ENCODE measurements at places on chromosomes 2 and 18.

DNA sequence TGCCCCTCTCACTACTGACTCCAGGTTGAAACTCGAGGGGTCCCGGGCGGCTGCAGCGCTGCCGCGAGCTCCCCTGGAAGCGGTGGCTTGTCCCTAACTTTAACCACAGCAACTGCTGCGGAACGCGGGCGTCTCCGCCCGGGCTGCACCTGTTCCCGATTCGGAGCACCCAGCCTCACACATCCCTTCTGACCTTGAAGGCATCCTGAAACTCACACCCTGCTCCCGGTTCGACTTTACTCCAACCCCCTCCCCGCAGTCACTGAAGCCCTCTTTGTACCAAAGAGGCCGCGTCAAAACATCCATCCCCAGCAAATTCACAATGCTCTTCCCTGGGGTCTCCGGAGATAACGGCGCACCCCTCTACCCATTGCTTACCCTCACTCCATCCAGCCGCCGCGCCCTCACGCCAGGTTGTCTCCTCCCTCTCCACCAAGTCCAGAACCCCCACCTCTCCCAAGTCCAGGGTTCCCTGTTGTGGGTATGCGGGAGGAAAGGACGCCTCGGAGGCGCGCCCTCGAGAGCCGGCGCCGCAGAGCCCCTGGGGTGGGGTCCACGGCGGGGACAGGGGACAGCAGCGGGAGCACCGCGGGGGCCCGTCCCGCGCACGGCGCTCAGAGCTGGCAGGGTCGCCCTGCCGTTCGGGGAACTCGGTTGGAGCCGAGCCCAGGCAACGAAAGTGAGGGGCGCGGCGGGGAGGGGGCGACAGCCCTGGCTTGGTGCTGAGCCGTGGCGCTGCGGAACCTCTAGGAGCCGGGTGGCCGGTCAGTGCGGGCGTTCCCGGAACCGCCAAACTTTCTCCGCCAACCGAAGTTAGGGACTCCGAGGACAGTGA lies 934 bp downstream of the MYO5B start:
- DNase-seq, result no peak

DNA sequence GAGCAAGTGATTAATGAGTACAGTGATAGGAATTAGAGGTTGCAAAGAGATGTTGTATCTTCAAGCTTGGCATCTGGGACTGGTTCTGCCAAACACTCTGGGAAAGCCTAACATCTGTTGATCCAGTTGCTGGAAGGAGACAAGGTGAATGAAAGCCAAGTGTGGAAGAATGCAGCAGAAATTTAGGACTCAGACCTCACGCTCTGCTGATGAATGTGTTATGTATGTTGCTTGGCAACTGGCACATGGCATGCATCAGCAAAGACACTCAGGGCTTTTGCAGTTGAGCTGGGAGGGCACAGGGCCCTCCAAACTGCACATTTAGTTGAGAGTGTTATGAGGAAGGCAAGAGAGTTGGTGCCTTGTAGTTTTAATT lies 105.5 kb downstream of the COLEC12 start:
- peak; percentile 84 for DNase-seq

- DNase-seq, result no peak
Observed at GRCh38 chr2:64114912-64115277, 29.3 kb downstream of the PELI1 start.

DNA sequence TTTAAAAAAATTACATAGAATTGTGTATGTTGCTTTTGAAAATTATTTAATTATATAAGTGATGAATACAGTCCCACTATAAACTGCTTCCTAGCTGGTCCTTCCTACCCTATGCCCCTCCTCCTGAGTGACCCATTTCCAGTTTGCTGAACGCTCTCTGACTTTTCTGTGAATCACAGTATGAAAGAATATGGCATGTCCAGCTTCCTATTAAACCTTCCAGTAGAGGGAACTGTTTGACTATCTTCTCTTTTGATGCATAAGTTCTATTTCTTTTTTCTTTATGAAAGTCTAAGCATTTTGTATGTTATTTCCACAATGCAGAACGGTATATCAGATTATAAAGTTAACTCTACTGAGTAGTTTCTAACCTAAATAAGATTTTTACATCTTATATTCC lies 41.3 kb downstream of the PSMG2 start:
- peak; percentile 74 for DNase-seq

- DNase-seq, result peak; percentile 45
Observed at GRCh38 chr18:9575558-9575957, 38.8 kb downstream of the PPP4R1 start.

GRCh38 chr2:147171941-147172340 lies 672.9 kb upstream of the ACVR2A start:
- peak; percentile 41 for DNase-seq

- no peak for DNase-seq
Observed at GRCh38 chr18:79470547-79470946, 74.8 kb downstream of the NFATC1 start.

GRCh38 chr2:220601674-220602073 lies 970.4 kb downstream of the EPHA4 start:
- no peak for DNase-seq

DNA sequence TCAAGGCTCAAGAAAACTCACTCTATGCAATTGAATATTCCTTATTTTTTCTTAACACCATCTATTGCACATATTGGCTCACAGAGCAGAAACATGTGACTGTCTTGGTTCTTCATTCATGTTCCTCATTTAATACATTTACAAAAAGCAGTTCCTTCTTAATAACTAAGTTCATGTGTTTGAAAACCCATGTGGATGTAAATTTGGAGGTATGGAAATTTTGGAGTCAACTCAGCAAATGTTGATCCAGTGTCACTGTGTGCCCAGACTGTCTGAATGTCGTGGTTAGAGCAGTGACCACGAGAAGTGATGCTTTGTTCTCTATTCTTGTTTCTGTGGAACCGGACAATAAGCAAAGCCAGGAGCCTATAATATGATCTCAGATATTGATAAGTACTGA lies 299.1 kb downstream of the SETBP1 start:
- no peak for DNase-seq

GRCh38 chr18:25819746-25820363 lies 270.6 kb downstream of the SS18 start:
- no peak for DNase-seq

DNA sequence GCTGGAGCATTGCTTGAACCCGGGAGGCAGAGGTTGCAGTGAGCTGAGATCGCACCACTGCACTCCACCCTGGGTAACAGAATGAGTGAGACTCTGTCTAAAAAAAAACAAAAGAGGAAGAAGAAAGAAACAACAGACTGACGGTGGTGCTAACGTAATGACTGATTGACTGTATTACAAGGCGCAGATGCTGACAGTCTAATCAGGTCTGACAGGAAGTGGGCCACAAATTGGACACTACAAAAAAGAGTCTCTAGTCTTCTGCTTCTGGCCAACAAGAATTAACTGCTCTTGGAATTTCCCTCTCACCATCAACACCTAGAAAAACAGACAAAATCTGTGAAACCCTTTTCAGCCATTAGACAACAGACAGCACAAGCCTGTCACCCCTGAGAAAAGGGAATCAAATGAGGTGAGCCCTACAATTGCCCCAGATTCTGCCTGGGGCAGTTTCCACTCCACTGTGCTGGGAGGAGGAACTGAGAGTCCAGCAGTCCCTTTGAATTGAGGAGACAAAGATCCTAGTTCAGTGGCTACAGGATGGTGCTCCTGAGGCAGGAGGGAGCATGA lies 43.3 kb downstream of the SNED1 start:
- DNase-seq, result no peak

- no peak for DNase-seq
Observed at GRCh38 chr2:32743480-32744236, 115.8 kb downstream of the TTC27 start.

- no peak for DNase-seq
Observed at GRCh38 chr2:8549942-8550341, 131.9 kb upstream of the ID2 start.

DNA sequence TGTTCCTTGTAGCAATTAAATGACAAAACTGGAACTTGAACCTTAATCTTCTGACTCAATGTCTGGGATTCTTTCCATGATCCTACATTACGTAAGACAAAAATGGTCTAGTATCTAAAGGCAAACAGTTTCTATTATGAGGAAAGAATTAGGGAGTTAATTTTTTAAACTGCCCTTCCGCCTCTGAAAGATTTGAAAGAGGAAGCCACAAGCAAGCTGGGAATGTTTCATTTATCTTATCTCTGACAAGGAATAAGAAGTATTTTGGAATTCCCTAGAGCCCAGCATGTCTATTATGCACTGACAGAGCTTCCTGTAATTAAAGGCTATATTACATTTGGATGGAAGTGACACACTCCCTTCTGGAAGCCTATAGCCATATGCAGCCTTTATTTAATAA lies 558.8 kb upstream of the CDH2 start:
- peak; percentile 20 for DNase-seq

DNA sequence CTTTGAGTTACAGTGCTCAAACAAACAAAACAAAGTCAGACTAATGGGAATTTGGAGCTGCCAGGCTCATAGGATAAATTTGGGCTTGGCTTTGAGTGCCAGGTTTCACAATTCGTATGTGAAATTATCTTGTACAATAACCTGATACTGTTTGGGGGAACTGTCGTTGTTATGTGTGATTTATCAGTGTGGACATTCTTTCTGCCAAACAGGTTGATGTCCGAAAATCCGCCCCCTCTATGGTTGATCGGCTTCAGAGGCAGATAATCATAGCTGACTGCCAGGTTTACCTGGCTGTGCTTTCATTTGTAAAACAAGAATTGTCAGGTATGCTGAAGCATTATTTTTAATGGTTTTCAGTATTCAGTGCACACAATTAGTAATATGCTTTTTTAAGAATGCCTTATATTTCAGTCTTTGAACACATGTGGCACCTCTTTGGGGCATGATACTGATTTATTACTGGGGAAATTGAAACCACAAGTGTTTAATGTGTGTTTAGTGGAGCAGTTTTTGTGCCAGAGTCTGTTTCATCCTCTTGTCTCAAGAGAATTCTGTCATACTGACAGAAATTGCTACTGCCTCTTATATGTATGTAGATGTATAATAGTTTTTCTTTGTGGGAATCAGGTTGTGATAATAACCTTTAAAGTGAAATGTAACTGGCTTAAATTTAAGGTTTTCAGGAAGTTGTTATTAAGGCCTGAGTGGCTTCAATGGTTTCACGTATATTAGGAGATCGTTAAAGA lies 54.6 kb downstream of the TTC39C start:
- DNase-seq, result no peak

DNA sequence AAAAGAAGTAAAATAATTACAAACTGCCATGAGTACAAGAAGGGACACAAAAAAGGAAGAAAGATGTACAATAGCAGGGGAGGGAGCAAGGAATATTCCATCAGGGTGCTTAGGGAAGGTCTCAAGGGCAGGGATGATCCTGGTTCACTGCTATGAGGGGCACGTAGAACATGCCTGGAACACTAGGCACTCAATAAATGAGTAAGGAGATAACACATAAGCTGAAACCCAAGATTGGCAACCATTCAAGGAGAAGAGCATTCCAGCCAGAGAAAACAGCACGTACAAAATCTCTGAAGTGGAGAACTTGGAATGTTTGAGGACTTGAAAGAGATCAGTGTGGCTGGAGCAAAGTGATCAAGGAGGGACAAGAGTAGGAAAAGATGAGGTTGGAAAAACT lies 103.2 kb downstream of the FAM161A start:
- peak; percentile 28 for DNase-seq

DNA sequence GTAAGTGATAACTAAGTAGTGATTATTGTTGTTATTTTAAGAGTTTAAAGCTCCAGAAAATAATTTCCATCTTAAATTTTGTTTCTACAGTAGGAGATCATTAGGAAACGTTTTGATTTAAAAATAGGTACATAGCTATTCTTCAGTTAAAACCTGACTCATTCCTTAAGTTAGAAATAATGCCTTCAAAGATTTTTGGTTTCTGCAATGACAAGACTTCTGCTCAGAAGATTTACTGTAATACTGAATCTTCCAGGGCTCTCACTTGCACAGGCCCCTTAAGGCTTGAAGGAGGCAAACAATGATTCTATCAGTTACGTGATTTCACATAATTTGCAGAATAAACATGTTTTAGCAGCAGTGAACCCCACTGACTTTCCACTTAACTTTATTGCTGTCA lies 333.7 kb downstream of the RAD51AP2 start:
- DNase-seq, result no peak

GRCh38 chr2:24439971-24440340 lies 51.1 kb upstream of the NCOA1 start:
- no peak for DNase-seq

DNA sequence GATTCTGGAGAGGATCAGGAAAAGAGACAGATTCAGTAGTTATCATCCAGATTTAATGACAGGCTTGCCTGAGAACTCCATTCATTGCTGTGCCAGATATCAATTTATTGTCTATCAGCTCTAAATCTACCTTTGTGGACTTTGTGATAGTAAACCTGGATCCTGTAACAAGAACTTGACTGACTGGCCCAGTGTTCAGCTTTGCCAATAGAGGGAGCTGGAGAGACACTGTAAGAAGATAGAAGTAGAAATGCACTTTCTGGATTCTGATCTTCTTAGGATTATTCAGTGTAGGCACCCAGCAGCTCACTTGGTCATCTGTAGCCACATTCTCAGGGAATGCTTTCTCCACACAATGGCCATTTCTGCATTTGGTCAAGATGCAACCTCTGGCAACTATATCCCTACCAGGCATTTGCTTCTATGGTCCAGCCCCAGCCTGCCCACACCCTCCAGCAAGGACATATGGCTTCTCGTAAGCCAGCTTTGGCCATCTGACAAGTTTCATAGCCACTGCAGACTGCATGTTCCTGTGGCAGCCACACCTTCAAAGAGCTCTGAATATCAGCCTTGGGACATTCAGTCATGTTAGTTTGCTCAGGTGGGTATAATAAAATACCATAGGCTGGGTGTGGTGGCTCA lies 6.1 kb upstream of the SERPINB8 start:
- DNase-seq, result peak; percentile 56

DNA sequence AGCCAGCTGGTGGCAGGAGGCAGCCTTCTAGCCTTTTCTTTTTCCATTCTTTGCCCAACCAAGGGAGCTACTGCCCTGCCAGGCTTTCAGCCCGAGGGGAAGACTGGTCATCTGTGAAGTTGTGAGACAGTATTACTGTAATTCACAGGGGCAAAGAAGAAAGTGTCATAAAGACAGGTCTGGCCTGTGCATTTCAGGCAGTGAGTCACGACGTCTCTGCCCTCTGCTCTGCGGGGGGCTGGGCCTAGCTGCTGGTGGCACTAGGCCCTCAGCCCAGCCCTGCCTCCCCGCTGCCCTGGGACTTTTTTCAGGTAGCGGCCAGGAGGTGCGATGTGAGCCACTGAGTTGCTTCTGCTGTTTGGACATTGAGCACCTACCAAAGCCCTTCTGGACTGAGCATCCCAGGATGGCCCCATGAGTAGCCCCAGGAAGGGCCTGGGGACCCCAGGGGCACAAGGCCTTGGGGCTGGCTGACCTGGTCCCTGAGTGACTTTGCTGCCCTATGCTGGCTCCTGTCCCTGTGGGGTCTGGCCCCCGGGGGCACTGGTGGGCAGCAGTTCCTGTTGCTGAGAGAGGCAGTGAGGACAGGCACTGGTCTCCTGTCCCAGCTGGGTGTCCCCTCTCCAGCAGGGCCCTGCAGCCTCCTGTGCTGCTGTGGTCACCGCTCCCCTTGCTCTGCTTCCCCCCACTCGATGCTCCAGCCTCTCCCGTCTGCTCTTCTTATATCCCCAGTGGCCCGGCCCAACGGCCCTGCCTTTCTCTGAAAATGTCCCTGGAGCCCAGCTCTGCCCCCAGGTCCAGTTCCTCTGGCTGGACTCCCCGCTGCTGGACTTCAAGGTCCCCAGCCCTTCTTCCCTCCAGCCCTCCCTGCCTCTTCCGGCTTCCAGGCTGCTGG lies 7.0 kb downstream of the INHBB start:
- DNase-seq, result no peak

- DNase-seq, result peak; percentile 71
Observed at GRCh38 chr2:12769492-12770105, 52.9 kb downstream of the TRIB2 start.

- DNase-seq, result no peak
Observed at GRCh38 chr18:45291621-45292615, 323.4 kb upstream of the SLC14A2 start.

Measured in AG20443 (cell line).